T-cell (primary cell): ENCODE measurements at places on chromosomes 13 and 19.

DNA sequence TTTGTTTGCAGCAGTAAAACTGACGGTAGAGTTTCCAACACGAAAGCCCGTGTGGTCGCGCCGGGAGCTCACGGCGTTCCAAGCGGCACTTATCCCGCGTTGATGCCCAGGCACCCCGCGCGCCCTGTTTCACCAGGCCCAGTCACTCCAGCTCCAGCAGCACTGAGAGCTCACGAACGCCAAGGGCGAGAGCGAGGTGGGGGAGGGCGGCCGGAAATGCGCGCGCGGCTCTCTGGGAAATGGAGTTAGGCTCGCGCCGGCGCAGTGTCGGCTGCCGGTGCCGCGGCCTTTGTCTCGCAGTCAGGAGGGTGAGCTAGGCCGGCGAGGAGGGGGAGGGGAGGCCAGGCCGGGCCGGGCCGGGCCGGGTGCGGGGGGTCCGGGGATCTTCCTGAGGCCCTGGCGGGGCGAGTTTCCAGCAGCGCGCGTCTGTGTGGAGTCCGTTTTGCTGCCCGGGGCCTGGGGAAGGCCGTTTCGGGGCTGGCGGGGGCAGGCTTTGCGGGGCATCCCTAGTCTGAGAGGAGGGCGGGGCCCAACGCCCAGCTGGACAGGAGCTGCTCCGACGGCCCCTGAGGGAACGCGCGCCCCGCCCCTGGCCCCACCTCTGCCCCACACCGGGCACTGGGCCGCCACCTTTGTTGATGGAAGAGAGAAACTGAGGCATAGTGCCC, at the start of gene ZNF135:
TSS of gene ZNF135 (plus strand) at position 280 of the 668 bp plus-strand sequence. CDS start 721 bp downstream, outside the sequence.
- DNase-seq: peak; percentile 64

GRCh38 chr13:51033421-51034185, 77.5 kb downstream of the C13orf42 start:
- DNase-seq: no peak

GRCh38 chr19:35123573-35123972, 8.0 kb downstream of the FXYD3 start:
- no peak for DNase-seq

GRCh38 chr19:6551607-6552450, 21.0 kb downstream of the TNFSF9 start:
- DNase-seq: peak; percentile 57

- no peak for DNase-seq
Measured at GRCh38 chr13:23678795-23679194, 108.6 kb downstream of the TNFRSF19 start.

DNA sequence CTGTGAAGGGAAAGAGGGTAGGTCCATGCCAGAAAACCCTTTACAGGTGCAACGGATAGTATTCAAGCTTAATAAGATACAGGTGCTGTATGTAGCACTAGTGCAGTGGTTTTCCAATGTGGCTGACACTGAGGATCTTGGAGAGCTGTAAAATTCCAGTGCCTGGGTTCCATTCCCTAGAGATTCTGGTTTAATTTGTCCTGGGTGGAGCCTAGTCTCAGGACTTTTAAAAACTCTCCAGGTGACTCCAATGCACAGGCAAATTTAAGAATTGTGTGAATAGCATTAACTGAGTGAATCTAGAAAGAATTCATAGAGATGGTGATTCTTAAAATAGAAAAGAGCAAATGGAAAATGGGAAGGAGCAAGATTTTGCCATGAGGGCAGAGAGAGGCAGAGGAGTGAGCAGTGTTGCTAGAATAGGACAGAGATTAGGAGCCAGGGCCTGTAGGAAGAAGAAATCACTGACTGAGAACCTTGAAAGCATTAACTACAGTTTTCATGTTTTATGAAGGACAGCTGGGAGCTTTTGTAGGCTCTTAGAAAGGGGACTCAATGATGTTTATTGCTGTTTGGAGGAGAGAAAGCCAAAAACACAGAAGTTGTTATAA, 261.8 kb downstream of the DLEU7 start:
- no peak for DNase-seq

- no peak for DNase-seq
Measured at GRCh38 chr13:39877134-39877533, 221.7 kb downstream of the COG6 start.

DNA sequence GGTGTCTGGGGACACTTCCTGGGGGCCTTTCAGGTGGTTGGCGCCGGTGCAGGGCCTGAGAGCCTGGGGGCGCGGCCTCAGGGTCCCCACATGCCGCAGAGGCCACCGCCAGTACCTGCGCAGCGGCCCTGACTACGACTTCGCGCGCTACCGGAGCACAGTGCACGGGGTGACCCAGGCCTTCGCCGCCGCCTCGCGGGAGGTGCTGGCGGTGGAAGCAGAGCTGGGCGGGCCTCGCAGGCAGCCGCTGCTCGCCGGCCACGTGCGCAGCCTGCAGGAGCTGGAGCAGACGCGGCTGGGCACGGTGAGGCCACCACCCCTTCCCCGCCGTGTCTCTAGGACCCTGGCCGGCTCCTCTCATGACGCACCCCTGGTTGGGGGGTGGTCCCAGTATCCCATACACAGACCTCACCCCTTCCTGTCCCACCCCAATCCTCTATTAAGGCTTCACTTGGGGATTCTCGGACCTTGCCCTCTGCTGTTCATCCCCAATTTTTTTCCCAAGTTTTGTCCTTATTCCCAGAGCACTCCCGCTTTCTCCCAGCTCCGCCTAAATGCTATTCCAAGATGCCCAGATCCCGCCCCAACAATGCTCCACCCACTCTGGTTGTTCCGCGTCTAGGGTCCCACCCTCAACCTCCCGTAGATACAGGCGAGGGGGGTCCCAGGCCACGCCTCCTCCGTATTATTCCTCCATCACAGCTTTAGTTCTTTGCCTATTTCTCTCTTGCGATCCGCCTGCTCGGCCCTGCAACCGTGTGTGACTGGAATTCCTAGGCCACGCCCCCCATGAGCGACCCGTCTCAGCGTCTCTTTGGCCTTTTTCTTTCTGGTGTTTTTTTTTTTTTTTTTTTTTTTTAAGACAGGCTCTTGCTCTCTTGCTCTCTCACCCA, 1.0 kb downstream of the REX1BD start:
- DNase-seq: peak; percentile 71

DNA sequence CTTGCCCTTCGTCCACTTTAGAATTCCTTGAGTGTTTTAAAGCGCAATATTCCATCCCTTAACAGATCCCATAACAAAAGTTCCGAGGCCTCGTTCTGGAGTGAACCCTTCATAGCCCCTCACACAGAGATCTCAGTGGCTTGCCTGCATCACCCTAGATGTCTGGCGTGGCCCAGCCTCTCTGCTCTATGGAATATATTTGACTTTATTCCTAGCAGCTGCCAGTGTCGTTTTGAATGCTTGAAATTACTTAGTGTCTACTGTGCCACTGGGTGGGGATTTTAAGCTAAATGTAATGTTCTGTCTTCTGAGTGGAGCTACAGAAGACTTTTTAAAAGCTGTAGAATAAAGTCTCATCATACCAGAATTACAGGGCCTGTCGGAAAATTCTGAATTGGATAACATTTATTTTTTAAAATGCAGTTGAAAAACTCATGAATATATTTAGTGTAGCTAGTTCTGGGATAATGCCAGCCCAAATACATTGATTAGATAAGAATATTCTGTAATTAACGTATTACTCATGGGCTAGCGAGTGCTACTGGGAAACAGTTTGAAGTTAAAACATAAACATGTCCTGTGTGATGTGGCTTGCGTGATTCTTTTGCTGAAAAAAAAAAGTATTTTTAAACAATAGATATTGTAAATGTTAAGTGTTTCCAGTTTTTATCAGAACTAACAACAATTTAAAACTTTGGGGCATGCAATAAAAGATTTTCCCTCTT, 111.8 kb downstream of the ESD start:
- DNase-seq: no peak

DNA sequence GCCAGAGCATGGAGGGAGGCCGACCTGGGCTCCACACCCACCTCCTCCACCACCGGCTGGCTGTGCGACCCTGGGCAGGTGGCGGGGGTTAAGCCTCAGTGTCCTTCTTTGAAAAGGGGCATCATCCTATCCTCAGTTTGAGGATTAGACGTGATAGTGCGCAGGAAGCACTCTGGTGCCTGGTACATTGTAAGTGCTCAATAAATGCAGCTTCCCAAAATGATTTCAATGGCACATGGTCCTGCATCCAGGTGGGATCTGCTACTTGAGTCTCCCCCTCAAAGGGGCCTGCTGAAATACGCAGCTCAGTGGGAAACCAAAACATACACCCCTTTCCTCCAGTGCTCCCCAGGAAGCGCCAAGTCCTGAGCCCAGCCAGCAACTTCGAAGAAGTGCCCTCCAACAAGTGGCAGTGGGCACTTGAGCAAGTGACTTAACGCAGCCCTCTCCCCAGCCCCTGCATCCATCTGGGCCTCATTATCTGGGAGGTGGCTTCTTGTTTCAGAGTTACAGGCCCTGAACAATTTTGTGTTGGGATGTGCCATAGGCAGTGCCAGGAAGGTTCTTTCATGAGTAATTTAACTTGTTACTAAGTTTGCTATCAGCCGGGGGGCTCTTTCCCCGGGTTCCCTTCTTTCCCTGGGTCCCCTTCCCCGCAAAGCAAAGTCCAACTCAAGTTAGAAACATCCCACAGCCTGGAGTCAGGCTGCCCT, 17.9 kb downstream of the ACTN4 start:
- no peak for DNase-seq
